NCI-H460 (cell line): ENCODE measurements at places on chromosomes 4 and X.

- DNase-seq, result peak; percentile 69
These were observed 12.4 kb downstream of the EPGN start for GRCh38 chr4:74320559-74321118.

DNA sequence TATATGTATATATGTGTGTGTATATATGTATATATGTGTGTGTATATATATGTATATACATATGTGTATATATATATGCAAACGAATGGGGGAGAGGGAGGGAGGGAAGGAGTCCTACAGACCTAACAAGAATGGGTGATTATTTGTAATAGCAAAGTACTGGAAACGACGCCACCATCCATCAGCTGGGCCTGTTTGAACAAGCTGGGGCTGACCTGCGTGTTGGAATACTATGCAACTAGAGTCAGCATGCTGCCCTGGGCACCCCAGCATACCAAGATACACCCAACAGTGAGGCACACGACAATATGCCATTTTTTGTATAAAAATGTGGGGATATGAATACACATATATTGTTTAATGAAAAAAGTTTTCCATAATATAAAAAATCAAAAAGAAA, 21.6 kb upstream of the CCNQ start:
- no peak for DNase-seq

DNA sequence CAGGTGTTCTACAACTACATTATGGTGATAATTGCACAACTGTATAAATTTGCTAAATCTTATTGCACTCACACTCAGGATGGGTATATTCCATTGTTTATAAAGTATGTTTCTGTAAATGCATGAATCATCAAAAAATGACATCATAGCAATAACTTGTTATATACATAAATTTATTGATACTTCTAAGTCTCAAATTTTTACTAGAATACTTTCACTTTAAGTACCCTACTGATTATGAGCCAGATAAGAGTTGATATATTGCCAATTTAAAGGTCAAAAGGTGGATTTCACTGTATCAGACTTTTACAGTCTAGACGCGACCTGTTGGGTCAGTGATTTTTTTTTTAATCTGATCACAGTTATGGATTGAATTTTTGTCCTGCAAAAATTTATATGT, 37.4 kb upstream of the MTMR1 start:
- no peak for DNase-seq

DNA sequence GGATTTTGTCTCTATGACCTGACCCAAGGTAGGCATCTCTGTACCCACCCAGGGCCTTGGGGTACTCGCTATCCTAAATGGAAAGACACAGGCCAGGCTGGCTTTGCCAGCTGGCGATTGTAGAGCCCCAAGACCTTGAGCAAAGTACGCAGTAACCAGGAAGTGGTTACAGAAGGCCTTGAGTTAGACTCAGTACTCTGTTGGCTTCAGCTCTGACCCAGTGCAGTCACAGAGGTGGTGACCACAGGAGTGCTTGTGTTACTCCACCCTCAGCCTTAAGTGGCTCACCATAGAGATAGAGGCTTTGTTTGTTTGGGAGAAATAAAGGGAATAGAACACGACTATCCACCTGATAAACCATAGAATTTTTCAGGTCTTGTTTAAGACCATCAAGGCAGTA, 880.5 kb upstream of the POU3F4 start:
- no peak for DNase-seq

DNA sequence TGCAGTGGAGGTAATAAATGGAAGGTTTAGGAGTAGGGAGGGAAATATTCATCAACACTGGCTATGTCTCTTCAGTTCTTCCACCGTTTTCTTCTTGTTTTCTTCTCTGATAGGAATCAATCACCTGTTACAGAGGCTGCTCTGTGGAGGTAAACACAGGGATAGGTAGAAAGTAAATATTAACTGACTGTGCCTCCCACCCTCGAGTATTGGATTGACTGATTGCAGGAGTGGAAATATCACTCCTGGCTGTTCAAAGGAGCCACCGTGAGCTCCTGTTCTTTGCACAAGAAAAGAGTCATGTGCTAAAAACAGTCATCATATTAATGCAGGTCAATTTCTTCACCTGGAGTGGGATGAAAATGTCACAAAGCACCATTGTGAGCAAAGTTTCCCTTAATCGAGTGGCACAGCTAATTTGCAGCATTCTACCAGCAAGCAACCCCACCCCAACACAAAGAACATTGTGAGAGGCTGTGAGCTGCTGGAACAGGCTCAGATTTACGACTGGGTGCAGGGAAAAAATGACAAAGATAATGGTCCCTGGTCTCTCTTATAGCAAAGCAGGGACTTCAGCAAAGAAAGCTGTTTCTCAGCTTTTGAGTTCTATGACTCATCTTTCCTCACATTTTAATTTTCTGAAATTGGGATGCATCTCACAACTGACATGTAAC, 113.7 kb upstream of the TSPAN5 start:
- no peak for DNase-seq

GRCh38 chr4:186499467-186499866, 55.9 kb downstream of the MTNR1A start:
- no peak for DNase-seq

DNA sequence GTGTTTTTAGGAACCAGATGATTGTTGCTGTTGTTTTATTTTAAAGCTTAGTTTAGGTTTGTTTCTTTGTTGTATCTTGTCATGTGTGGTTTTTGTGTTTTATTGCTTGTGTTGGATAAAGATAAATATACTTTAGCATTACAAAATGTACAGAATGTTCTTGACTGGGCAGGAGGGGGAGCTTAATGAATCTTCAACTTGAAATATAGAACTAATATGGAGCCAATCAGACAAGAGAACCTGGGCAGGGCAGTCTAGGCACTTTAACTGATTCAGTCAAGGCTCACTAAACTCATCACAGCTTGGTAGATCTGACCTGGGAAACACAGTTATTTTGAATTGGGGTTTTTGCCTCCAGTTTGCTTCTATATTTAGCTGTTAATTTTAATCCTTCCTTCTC, 304.2 kb downstream of the ARHGAP24 start:
- no peak for DNase-seq

DNA sequence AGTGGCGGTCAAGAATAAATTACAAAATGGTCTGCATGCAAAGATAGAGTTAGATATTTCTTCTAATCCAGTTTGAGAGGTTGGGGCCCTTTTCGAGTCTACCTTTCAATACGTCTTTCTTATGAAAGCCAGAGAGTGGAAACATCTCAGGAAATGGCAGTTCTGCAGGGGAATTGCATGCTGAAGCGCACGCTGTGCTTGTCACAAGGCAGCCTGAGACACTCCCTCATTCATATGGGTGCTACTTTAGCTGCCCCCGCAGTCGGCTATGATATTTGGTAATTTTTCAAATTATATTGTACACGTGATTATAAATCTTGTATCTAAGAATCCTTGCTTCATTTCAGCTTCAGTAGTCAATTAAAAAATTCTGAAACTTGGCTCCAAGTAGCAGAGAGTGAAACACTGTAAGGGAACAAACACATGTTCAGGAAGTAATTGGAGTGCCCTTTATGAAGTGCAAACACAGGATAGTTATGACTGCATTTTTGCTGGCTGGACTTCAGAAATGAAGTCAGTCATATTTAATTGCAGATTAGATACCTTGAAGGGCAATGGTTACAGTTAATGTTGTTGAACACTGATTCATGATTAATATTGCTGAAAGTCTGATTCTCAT, 145.5 kb upstream of the NAP1L5 start:
- no peak for DNase-seq

- DNase-seq, result no peak
These were observed 40.7 kb downstream of the SPATA18 start for GRCh38 chr4:52091801-52092200.

DNA sequence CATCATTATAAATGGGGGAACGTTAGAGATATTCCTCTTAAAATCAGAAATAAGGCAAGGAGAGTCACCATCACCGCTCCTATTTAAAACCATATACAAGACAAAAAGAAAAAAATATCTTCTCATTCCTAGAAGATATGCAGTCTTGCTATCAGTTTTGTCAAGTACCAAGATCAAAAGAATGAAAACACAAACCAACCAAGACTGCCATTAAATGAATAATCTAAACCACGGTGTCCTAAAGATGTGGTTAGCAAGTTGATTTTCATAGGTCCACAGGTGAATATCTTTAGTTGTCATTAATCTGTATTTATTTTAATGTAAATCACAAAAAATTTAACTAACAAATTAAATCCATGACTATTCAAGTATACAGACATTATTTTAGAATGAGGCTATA, 39.3 kb downstream of the SCFD2 start:
- no peak for DNase-seq

GRCh38 chrX:122579526-122579925, 604.6 kb upstream of the GRIA3 start:
- DNase-seq, result no peak

GRCh38 chr4:112130906-112131305, 14.3 kb upstream of the FAM241A start:
- peak; percentile 6 for DNase-seq

GRCh38 chr4:124641715-124642381, 70.7 kb downstream of the ANKRD50 start:
- DNase-seq, result peak; percentile 55

DNA sequence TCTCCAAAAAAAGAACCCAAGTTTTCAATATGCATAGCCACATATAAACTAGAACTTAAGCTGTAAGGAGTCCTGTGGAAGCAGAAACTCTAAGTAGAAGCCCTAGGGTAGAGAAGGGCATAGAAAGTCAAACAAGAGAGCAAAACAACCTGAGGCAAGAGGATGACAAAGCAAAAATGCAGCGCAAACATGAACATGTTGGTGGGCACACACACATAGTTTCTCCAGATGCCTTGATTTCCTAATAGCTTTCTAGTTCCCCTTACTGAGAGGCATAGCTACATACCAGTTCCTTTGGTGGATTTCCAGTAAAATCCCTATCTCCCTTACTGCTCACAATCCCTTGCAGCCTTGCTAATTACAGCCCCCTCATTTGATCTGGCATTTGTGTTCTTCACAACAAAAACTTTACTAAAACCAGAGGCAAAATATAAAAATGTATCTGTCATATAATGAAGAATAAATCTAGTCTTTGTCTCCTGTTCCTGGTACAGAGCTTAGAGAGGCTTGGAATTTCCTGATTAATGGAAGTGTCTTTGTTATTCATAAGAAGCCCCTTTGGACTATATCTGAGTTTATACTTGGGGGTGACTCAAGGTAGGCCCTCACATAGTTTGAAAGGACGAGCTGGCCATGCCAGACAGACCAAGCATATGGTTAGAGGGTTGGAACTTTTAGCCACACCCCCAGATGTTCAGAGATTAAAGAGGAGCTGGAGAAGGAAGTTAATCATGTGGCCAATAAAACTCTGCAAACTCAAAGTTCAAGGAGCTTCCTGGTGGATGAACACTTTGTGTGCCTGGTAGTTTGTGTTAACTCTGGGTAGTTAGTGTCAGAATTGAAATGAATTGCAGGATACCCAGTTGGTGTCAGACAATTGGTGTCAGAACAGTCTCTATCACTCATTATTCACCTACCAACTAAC, 52.7 kb upstream of the ZCCHC13 start:
- peak; percentile 53 for DNase-seq

DNA sequence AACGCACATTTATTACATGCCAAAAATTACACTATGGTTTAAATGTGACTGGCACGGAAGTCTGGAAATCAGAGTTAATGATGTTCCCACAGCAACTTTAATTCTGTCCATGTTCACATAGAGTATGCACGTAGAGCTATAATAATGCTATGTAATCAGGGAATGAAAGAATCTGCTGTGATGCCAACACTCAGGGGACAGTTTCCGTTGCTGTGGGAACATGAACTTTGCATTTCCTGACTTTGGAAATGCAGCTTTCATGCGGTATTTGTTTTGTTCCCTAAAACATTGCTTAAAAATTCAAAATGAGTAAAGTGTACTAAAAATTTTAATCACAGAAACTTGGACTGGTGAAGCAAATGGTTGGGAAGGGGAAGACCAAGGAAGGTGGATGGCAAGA, 65.7 kb downstream of the MAGEA1 start:
- no peak for DNase-seq

DNA sequence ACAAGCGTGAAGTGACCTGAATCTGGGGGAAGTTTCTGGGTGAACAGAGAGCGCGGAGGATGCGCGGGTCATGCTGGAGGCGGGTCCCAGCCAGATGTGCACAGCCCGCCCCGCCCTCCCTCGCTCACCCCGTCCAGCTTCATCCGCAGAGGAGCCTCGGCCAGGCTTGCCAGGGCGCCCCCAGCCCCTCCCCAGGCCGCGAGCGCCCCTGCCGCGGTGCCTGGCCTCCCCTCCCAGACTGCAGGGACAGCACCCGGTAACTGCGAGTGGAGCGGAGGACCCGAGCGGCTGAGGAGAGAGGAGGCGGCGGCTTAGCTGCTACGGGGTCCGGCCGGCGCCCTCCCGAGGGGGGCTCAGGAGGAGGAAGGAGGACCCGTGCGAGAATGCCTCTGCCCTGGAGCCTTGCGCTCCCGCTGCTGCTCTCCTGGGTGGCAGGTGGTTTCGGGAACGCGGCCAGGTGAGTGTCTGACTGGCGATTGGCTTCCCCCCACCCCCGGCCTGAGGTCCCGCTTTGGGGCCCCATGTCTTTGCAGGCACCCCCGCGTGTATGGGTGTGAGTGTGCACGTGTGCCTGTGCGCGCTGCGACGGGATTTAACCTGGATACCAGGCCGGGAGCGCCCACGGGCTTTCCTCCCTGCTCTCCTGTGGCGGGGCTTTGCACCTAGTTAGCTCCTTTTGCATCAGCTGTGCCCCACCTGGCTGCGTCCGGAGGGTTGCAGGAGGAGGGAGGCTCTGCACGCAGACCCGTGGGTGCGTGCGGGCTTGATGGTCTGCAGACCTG, at the start of gene EGFL6:
TSS of gene EGFL6 (plus strand) at position 123 of the 782 bp plus-strand sequence. CDS start at position 384, 261 bp downstream.
- DNase-seq, result no peak

DNA sequence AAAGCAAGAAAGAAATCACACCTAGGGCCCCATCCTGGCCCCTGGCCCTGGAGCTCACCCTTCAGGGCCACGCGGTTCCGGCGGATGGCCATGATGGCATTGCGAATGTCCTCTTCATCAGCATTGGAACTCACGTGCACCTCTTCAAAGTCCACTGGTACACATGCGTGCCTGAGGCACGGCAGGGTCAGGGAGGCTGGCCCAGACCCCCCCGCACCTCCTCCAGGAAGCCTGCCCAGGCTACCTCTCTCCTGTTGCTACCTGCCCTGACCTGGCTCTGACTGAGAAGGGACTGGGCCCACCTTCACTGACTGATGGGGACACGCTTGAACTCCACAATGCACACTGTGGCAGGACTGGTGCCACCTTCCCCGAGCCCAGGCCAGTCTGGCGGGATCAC, 4.5 kb downstream of the IDH3G start:
- DNase-seq, result no peak

- DNase-seq, result no peak
These were observed 8.2 kb downstream of the RTL3 start for GRCh38 chrX:78650906-78651437.

- DNase-seq, result no peak
These were observed 558.5 kb downstream of the IL15 start for GRCh38 chr4:142194905-142195304.

GRCh38 chrX:39470588-39471407, 627.0 kb downstream of the BCOR start:
- DNase-seq, result no peak

DNA sequence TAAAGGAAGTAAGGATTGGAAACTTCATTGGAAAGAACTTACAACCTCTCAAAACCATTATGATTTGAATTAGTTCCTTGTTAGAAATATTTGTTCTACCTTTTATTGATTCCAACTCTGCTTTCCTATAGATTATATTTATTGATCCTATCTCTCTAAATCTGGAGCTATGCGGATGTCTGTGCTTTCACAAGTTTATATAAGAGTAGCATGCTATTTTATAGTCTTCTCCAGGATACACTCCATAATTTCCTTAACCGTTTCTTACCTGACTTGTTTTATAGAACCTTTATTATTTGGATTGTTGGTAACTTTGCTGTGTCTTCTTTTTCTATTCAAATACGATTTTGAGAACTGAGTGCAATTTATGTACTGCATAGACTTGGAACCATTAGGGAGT, 668.1 kb downstream of the RAPGEF2 start:
- no peak for DNase-seq
